Activated T-helper 17 cell treated with anti-CD3 and anti-CD28 coated beads, Interleukin-2, amount 50 U/mL, for 72 hours (primary cell): ENCODE measurements at places on chromosomes 5 and 9.
A peak's percentile ranks its signal among the peaks of the same experiment; 100 is the strongest.

DNA sequence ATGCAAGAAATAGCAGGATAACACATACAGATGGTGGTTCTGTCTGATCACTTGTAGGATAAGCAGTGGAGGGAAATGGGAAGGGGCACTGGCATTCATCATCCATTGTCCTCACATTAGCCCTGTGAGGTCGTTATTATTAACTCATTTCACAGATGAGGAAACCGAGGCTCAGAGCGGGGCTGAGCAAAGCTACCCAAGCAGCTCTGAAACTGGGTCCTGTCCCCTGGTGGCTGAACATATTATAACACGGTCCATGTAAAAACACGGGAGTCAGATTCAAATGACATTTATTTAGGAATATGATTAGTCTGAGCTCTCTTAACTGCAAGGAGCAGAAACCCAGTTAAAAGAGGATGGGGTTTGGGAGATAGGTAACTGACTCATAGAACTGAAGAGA, 43.1 kb downstream of the HRH2 start:
- no peaks in the 10 kb centered on the region for H3K27me3 ChIP-seq
- peaks cover 6% of the 10 kb centered on the region for H3K36me3 ChIP-seq
- H3K4me1 ChIP-seq, result peaks cover 6% of the 10 kb centered on the region
- no peak overlapping the region for H3K4me3 ChIP-seq

DNA sequence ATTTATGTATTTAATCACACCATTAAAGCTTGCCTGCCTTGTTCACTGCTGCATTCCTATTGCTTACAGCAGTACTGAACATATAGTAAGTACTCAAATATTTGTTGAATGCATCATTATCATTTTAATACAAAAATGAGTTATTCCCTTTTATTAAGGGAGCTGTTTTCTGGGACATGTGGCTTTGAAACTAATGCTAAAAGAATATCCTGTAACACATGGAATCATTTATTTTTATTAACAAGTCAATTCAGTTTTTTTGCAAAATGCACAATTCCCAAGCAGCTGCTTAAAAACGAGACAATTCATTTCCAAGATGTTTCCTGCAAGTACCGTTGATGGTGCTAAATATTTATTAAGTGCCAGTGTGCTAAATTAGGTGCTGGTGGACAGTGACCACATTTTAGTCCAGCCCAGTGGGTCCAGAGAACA, 148.3 kb upstream of the NR3C1 start:
- no peak for ATAC-seq
- no peak overlapping the region for H3K27ac ChIP-seq
- no peaks in the 10 kb centered on the region for H3K36me3 ChIP-seq
- H3K4me3 ChIP-seq, result no peak overlapping the region
- peaks cover 4% of the 10 kb centered on the region for H3K27me3 ChIP-seq

DNA sequence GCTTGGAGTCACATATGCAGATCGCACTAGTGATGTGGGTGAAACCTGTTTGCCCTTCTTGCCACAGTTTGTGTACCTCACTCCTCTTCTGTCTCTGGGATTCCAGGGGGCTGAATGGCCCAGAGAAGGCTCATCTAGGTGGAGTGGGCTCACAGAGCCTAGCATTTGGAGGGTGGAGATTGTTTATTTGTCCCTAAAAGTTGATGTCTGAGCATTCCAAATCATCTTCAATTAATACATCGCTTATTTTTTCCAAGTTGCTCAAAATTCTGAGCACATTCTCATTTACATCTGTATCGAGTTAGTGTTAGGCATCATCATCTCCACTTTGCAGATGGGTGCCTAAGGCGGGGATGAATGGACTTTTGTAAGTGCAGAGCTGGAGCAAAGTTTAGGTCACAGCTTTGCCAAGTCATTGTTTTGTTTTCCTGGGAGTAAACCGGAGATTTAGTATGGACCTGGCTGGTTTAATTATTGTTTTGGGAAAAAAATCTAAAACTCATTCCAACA, 2.0 kb downstream of the ABL1 start:
- H3K36me3 ChIP-seq, result no peaks in the 10 kb centered on the region
- no peak overlapping the region for H3K27ac ChIP-seq
- peak overlapping the region; percentile 82 for H3K4me3 ChIP-seq
- H3K27me3 ChIP-seq, result no peaks in the 10 kb centered on the region

GRCh38 chr5:133544346-133544745, 68.0 kb downstream of the FSTL4 start:
- no peaks in the 10 kb centered on the region for H3K36me3 ChIP-seq
- no peak overlapping the region for H3K27ac ChIP-seq
- H3K4me3 ChIP-seq, result no peak overlapping the region

- no peaks in the 10 kb centered on the region for H3K4me1 ChIP-seq
- H3K27me3 ChIP-seq, result no peaks in the 10 kb centered on the region
- ATAC-seq, result no peak
- H3K36me3 ChIP-seq, result no peaks in the 10 kb centered on the region
Observed at GRCh38 chr9:106885451-106885850, 22.5 kb downstream of the ZNF462 start.
